EH (cell line): ENCODE measurements at places on chromosomes 4 and X.

GRCh38 chrX:140250391-140250790 is 254.5 kb downstream of the SOX3 start:
- no peak for DNase-seq

GRCh38 chr4:54566608-54567007 is 91.1 kb upstream of the KIT start:
- no peak for DNase-seq

- peak; percentile 97 for DNase-seq
Observed at GRCh38 chr4:13322681-13323101, 161.4 kb downstream of the RAB28 start.

DNA sequence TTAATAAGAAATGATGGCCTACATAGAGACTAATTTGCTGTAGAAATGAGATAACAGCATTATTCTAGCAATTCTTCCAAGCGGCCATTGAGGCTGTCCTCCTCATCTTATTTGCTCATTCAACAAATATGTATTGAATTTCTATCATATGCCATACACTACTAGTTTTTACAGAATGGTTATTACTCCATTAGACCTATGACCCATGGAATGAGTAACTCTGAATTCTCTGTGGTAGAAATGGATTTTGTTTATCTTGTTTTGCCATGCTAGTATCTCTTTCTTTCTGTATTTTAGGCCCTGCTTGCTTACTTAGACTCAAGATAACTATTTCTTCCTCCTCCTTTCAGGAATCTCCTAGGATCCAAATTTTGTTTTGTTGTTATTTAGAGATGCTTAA is 103.5 kb downstream of the RPA4 start:
- DNase-seq, result peak; percentile 46

- DNase-seq, result peak; percentile 32
Observed at GRCh38 chrX:11970578-11971359, 167.5 kb upstream of the FRMPD4 start.

GRCh38 chr4:163493643-163494359 is 689 bp upstream of the TMA16 start:
- DNase-seq, result no peak

- DNase-seq, result peak; percentile 74
Observed at GRCh38 chrX:149962859-149963757, 24.8 kb upstream of the EOLA2 start.

- peak; percentile 1 for DNase-seq
Observed at GRCh38 chr4:75289914-75290582, 224.2 kb downstream of the RCHY1 start.
